ENCODE measurements at places on chromosomes 2 and 18.

DNA sequence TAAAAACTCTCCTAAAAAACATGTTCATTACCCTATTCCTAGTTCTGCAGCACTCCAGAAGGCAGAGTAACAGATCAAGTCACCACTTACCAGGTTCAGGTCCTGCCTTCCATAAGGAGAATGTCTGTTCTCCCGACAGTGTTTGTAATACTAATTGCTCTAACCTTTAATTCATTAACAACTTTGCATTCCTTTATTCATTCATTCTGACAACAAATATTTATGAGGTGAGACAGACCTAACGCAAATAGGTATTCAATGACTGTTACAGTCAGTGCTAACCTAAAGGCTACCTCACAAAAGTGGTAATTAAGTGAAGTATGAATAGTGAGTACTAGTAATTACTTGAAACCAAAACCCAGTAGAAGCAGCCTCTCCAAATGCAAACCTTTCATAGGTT, 224.0 kb downstream of the AFF3 start:
- no peak for DNase-seq

DNA sequence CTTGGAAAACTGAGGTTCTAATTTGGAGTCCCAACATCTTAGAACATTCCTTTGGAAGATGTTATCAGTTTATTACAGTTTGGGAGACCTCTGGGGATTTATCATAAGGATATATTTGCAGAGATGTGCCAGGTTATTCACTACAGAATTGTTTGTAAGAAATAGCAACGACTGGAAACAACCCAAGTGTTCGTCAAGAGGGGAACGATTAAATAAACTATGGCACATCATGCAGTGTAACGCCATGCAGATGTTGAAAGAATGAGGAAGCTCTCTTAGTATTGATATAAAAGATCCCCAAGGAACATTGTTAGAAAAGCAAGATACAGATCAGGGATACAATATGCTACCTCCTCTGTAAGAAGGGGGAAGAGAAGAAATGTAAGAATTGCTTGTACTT, 210.6 kb downstream of the TMEM247 start:
- no peak for DNase-seq

GRCh38 chr2:112784199-112785189, at the start of gene IL1A:
TSS of gene IL1A (minus strand) at chr2:112784493. CDS start at chr2:112783770, 723 bp downstream.
- DNase-seq, result no peak

DNA sequence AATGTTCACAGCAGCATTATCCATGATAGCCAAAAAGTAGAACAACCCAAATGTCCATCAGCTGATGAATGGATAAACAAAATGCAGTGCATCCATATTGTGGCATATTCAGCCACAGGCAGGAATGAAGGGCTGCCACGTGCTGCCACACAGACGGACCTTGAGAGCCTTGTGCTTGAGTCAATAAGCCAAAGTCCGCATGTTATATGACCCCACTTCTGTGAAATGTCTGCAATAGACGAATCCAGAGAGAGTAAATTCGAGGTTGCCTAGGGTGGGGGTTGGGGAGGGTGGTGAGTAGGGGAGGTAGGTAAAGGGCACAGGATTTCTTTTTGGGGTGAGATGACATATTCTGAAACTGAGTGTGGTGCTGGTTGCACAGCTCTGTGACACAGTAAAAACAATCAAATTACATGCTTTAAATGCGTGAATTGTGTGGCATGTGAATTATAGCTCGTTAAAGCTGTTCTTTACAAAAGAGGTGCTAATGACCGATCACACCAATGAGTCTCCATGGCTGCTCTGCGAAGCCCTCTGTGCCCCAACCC, 38.9 kb upstream of the LDLRAD4 start:
- DNase-seq, result no peak

GRCh38 chr2:129757366-129757914, 222.0 kb upstream of the RAB6C start:
- DNase-seq, result peak; percentile 28

GRCh38 chr2:240507778-240508251, 50.0 kb downstream of the ANKMY1 start:
- DNase-seq, result peak; percentile 15

- peak; percentile 33 for DNase-seq
Measured at GRCh38 chr2:54455131-54455562, 980 bp upstream of the SPTBN1 start.

GRCh38 chr2:85215448-85216401, 82.5 kb downstream of the TCF7L1 start:
- DNase-seq, result peak; percentile 70

DNA sequence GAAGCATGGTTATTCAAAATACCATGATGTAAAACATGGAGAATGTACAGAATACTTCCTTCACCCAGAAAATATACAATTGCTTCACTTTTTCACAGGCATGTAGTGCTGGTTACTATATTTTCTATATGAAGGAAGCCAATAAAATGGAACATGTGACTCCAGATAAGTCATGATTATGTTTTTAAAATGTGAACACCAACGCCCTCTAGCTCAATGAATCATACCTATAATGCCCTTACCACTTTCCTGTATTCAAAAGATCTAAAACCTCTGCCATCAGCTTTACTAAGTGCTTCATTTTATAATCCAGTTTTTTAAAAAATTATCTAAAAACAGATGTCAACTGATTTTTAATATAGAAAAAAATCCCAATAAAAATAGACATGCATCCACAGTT, 59.9 kb downstream of the SMAD2 start:
- no peak for DNase-seq

DNA sequence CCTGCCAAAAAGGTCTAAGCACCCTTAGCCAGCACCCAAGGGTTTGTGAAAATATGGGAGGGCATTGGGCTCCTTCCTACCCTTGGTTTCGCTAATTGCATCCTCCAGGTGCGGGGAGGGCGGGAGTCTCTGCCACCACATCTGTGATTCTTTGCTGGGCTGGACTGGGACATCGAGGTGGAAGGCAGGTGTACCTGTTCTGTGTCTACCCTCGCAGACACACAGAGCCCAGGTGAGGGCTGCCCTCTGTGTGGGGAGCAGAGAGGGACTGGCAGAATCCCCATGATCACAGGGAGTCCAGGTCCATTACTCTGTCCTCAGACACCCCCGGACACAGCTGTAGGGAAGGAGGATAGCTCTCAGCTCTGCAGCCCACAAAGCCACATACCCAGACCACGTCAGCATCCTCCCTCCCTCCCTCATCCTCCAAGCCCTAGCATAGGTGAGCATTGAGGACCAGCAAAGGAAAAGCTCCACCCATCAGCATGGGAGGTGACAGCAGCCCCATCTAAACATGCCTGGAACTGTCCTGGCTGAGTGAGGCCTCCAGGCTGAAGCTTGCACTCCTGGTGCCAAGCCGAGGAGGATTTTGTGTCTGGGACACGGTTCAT, 49.8 kb downstream of the PLB1 start:
- DNase-seq, result no peak

GRCh38 chr2:64540615-64541014, 16.5 kb downstream of the AFTPH start:
- no peak for DNase-seq

DNA sequence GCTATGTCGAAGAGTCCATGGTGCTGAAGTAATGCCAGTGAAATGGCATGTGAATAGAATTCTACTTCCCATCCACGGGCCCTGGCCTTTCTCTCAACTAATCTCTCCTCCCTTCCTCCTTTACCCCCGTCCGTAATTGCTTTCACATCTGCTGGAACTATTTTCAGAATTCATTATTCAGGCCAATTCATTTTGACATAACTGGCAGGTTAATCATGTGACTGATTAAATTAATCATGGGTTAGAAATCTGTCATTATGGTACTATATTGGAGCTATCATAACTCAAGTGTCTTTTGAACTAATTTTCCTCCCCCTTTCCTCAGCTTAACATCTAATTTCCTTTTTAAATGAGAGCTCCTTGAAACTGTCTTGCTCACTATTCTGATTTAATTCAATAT, 66.9 kb downstream of the ZDBF2 start:
- DNase-seq, result no peak

DNA sequence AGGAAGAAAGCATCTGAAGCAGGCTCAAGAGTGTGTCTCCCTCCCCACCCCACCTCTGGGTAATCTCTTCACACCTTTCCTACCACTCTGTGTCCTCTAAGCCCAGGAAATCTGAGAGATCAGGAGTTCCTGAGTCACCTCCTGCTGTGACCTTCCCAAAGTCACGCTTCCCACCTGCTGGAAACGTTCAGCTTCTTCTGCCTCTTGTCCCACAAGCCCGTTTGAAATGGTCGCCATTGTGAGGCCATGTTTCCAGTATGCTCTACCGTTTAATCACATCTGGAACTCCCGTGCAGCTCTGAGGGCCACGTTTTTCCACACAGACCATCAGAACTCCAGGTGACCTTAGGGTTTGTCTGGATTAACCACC, 25.9 kb downstream of the GREB1 start:
- no peak for DNase-seq

- DNase-seq, result no peak
Measured at GRCh38 chr2:166882851-166883250, 5.4 kb upstream of the XIRP2 start.
